ENCODE measurements at places on chromosomes 3 and 15.
A peak's percentile ranks its signal among the peaks of the same experiment; 100 is the strongest.

DNA sequence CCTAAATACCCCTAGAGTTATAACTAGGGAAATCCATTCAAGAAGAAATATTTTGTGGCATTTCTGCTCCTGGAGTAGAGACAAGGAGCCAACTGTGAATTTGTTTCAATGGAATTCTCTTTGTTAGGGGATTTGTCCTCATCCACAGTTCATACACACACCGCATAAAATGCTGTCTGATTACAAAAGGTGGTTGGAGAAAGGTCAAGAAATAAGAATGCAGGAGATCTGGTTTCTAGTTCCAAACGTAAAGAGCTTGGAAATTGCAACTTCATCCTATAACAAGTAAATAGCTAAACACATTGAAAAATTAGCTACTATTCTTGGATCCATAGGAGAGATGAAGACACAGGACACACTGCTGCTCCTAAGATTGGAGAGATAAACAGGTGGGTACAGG, 66.3 kb upstream of the NEDD4 start:
- DNase-seq, result no peak

DNA sequence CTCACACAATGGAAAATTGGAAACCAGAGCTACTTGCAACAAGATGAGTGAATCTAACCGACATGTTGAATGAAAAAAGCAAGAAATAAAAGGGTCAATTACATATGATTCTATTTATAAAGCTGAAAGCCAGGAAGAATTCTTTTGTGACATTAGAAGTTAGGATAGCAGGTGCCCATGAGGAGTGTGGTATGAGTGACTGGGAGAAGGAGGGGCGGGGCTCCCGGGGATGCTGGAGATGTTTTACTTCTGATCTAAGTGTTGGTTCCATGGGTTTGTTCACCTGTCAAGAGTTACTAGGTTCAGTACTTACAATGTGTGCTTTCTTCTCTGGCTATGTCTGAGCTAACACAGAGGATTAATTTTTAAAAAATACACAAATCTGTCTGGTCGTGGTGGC, 60.8 kb downstream of the NSMCE3 start:
- no peak for DNase-seq

GRCh38 chr3:9613056-9613748, 36.1 kb upstream of the MTMR14 start:
- DNase-seq, result no peak

DNA sequence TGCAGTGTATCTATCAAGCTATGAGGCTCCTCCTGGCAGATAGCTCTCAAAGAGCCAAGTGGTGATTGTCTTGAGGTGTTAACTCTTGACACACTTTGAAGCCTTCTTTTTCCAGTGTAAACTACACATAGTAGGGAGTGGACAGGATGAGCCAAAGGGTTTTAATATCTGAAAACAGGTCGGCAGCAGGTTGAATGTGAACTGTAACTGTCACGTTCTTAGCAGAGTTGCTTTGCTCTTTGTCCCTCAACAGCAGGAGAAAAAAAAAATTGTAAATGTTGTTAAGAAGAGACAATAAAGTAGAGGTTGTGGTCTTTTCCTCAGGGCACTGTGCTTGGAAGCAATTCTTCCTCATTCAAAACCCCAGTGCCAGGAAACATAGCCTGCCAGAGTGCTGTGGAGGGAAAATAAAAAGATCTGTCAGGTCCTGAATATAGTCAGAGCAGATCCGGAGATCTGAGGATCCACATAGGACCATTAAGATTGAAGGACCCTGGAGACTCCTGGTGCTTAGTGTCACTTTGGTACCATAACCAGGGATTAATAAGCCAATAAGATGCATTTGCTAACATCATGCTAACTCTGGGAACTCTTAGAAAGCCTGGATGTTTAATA, 229.7 kb downstream of the NAALADL2 start:
- DNase-seq, result no peak

DNA sequence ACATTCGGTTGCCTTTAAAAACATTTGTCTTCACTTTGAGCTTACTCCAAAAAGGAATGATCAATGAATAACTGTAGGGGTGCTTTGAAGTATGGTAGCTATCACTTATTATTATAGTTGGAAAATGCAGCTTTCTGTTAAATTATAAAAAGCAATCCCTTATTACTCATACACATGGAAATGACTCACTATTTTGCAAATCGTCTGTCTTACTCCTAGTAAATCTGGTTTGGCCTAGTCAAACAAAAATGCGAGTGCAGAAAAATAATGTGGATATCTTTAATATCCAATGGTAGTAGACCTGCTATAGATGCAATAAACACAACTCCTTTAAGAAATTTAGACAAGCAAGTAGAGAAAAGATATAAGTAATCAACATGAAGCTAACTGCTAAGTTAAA, 112.5 kb downstream of the ZIC1 start:
- DNase-seq, result no peak

DNA sequence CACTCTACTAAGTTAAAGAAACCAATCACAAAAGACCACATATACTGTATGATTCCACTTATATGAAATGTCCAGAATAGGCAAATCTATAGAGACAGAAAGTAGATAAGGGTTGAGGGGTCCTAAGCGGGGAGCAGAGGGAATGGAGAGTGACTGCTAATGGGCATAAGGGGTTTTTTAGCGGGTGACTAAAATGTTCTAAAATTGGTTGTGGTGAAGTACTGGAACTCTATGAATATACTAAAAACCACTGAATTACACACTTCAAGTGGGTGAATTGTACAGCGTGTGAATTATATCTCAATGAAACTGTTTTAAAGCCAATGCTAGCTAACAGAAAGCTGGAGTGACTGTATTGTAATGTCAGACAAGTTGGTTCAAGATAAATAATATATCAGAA, 33.3 kb downstream of the KPNA1 start:
- no peak for DNase-seq

GRCh38 chr15:65558336-65558735, 28.1 kb downstream of the HACD3 start:
- DNase-seq, result no peak

DNA sequence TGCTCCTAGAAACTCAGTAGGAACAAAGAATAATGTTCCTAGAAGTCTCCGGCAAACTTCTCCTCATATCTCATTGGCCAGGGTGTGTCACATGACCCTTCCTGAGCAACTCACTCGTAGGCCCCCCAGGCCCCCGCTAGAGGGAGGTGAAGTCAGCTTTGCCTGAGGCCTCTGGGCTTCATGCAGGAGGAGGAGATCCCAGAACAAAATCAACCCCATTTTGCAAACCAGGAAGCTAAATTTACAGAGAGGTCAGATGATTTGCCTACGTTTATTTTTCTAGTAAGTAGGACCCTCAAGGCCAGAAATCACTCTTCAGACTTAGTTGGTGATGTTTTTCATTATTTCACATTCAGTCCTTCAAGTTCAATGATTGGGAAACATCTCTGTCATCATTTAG, 99.1 kb downstream of the SSR3 start:
- DNase-seq, result no peak

DNA sequence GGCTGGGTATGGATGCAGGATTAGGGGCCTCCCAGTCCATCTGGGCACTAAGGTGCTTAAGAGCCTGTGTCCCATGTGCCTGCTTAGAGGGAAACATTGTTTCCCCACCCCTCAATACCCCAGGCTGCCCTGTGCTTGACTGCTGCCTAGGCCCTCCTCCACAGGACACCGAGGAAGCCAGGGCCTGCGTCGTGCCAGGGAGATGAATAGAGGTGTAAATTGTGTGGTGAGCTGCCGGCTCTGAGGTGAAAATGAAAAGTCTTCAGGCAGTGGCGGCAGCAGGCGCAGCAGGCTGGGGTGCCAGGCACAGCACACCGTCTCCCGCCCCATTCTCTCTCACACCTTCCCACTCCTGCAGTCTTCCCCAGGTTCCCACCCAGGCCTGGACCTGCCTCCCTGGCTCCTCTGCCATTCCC, 13.9 kb upstream of the GRM2 start:
- no peak for DNase-seq

DNA sequence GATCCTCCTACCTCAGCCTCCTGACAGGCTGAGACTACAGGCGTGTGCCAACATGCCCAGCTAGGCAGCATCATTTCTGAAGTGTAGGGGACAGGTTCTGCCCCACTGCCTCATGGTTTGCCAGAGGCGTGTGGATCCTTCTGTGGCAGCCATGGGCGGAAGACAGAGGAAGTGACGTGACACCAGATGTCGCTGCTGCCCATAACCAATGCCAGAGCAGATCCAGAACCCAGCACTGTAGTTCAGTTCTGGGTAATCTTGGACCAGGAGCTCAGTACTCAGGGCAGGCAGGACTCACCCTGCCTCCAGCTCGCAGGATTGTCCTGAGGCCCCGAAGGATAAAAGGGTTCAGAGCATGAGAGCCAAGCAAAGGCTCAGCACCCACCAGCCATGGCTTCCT, 8.2 kb downstream of the RBPMS2 start:
- no peak for DNase-seq

- no peak for DNase-seq
Observed at GRCh38 chr3:129268396-129268795, 10.3 kb upstream of the HMCES start.

DNA sequence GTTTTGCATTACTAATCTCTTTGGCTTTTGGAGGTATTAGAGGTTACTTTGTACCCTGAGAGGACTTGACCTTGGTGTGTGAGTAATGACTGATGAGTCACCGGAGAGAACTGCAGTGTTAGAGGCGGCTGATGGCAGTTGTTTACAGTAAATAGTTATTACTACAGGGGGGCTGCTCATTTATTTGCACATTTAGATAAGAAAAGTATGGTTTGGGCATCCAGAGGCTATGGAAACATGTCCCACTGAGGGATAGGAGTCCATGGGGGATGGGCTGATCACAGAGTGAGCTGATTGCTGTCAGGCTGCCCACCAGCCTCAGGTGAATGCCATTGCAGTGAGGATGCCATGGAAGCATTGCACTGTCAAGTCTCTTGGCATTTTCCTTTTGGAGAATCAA, 17.3 kb upstream of the STAC start:
- DNase-seq, result no peak

DNA sequence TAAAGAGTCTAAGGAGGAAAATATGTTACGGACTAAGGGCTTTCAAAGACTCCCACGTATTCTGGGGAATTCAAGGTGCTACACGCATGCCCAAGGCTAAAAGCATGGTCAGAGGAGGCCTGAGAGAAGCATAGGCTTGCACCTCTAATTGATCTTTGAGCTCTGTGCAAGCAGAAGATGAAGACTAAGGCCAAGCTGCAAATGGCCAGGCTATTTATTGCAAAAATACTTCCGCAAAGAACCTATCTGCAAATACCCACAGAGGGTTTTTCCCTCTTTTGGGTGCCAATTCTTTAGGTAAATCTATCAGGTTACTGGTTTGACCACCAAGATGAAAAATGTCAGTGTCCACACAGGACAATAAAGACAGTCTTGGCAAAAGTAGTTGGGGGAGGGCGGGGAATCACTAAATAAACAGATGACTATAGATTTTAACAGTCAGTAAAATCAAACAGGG, 119.5 kb downstream of the STAG1 start:
- no peak for DNase-seq

GRCh38 chr15:79463043-79463780, 31.1 kb downstream of the MINAR1 start:
- DNase-seq, result no peak

GRCh38 chr3:127762077-127762786, 60.1 kb downstream of the MGLL start:
- DNase-seq, result no peak

DNA sequence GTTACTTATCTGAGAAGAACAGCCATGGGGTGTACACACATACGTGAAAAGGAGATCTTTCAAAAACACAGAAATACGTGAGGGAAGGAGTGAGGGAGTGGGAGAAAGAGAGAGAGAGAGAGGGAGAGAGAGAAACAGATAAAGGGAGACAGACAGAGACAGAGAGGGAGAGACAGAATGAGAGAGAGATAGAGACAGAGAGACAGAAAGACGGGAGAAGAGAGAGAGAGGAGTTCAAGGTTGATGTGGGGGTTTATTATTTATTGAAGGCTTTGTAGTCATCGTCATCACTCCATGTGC, 64.0 kb downstream of the CHST2 start:
- DNase-seq, result no peak

DNA sequence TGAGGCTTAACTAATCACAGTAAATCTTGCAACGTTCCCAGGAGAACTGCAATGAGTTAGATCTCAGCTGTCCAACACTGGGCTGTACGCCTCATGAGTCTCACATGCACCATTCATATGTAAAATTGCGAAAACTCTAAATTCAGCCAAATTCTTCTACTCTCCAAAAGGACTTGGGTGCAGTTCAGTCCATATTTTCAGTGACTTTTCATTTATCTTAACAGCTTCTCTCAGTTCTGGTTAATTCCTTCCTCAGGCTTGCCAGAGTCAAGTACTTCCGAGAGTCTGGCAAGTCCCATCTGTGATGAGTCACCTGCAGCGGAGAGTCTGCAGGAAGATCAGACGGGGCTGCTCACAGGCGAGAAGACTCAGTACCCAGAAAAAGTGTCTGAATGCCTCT, 11.5 kb downstream of the CCDC80 start:
- no peak for DNase-seq

- peak; percentile 38 for DNase-seq
Observed at GRCh38 chr15:67884514-67885174, 44.8 kb upstream of the RNU6-1 start.

DNA sequence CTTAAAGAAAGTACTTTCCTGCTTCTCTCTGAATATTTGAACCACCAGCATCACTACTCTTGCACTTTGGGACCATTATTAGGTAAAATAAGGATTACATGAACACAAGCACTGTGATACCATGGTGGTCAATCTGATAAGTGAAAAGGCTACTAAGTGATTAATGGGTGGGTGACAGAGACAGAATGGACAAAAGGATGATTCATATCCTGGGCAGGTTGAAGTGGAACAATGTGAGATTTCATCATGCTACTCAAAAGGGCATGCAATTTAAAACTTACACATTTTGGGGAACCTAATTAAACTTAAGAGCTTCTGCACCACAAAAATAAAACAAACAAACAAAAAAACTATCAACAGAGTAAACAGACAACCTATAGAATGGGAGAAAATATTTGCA, 172.0 kb upstream of the CD96 start:
- DNase-seq, result no peak

- no peak for DNase-seq
Observed at GRCh38 chr3:147737376-147737775, 328.2 kb downstream of the ZIC1 start.

- no peak for DNase-seq
Observed at GRCh38 chr3:37255990-37256308, 81.6 kb upstream of the LRRFIP2 start.

- DNase-seq, result no peak
Observed at GRCh38 chr3:15982667-15983196, 185.0 kb upstream of the ANKRD28 start.

DNA sequence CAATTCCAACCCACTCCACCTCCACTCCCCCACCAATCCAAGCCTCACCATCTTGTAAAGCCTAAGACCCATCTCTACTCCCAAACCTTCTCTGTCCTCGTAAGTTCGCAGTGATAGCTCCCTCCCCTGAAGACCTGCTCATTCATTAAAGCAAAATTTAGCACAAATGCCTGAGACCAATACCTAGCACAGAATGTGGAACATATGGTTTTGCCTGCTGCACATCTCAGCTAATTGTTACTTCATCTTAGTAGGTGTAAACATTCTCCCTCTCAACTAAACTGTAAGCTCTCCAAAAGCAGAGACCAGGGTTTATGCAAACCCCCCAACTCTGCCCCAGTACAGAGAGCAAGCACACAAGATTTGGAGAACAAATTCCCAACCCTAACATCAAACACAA, 20.5 kb downstream of the DCLK3 start:
- DNase-seq, result no peak
